ENCODE measurements at places on chromosomes 5 and 9.

GRCh38 chr5:160173-160510 is 31.2 kb upstream of the LRRC14B start:
- DNase-seq = no peak

DNA sequence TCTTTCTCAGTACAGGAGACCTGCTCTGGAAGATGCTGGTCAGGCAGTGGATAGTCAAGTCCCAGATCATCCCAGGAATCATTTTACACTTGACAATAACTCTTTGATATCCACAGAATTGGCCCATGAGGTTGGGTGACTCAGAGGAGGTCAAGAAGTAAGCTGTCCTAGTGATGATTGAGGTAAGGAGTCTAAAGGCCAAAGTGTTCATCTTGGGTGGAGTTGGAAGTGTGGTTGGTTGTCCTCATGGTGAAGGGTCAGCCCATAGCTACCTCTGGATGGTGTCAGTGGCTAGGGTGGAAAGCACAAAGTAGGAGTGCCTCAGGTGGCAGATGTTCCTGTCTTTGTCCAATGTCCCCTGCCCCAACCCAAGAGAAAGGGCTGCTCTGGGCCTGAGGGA is 24.1 kb upstream of the RCL1 start:
- no peak for DNase-seq

GRCh38 chr5:51095486-51095885 is 287.8 kb upstream of the ISL1 start:
- DNase-seq = no peak

- no peak for DNase-seq
Observed at GRCh38 chr5:134463991-134464760, 52.5 kb upstream of the CDKN2AIPNL start.

- no peak for DNase-seq
Observed at GRCh38 chr5:132951897-132952296, 11.5 kb downstream of the AFF4 start.
